ENCODE measurements at places on chromosomes 13 and 19.

GRCh38 chr19:36244066-36244465 is 29.2 kb downstream of the ZNF146 start:
- no peak for DNase-seq

GRCh38 chr19:12095111-12095790 is 30.7 kb downstream of the ZNF844 start:
- DNase-seq = no peak

DNA sequence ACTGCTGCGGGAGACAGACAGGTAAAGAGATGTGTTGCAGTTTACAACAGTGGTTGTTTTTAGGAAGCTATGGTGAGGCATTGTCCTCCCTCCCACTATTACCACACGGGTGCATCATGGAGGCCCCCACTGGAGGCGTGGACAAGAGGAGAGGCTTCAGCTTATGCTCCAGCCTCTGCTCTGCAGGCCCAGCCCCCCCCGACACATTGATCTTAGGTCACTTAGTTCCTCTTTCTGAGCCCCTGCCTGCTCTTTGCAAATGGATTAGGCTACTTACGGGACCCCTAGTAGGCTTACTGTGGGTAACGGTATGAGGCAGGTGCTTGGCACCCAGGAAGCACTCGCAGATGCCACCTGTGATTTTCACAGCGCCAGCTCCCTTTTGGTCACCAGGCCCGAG is 123.9 kb downstream of the SLC7A1 start:
- DNase-seq = no peak

GRCh38 chr13:107906131-107906530 is 309.2 kb downstream of the LIG4 start:
- DNase-seq = no peak

GRCh38 chr19:40217934-40218890 is at the start of gene TTC9B:
TTC9B (minus strand) TSS chr19:40218384; CDS start chr19:40218381, 3 bp downstream.
- no peak for DNase-seq

GRCh38 chr13:64753233-64754000 is 2476.7 kb downstream of the PCDH9 start:
- DNase-seq = no peak

DNA sequence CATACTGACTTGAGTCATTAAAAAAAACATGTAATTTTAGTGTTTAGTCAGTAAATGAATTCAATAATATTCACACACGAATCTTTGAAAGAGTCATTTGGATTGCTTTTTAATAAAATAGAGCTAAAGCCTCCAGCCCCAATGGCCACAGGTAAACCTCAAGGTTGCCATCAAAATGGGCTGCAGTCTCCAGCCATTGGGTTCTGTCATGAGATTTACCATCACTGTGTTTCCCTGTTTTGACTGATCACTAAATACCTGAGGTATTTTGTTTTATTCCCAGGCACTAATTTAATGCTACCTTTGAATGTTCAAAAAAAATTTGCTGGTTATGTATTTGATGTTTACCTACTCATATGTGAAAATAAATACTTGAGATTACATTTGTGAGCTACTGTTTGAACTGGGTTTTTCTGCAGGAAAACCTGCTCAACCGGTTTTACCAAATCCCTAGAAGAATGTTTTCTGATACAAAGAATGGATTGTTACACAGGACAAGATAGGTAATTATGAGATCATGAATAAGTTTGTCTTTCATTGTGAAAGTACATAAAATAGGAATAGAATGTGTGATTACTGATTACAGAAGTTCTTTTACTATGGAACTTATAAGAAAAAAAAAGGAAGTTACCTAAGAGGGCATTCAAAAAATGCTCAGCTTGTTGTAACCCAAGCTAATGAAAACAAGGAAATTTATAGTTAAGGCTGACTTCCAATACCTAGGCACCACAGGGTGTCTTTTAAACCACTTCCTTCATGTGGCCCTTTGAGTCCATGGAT is 391.3 kb downstream of the EFNB2 start:
- no peak for DNase-seq

DNA sequence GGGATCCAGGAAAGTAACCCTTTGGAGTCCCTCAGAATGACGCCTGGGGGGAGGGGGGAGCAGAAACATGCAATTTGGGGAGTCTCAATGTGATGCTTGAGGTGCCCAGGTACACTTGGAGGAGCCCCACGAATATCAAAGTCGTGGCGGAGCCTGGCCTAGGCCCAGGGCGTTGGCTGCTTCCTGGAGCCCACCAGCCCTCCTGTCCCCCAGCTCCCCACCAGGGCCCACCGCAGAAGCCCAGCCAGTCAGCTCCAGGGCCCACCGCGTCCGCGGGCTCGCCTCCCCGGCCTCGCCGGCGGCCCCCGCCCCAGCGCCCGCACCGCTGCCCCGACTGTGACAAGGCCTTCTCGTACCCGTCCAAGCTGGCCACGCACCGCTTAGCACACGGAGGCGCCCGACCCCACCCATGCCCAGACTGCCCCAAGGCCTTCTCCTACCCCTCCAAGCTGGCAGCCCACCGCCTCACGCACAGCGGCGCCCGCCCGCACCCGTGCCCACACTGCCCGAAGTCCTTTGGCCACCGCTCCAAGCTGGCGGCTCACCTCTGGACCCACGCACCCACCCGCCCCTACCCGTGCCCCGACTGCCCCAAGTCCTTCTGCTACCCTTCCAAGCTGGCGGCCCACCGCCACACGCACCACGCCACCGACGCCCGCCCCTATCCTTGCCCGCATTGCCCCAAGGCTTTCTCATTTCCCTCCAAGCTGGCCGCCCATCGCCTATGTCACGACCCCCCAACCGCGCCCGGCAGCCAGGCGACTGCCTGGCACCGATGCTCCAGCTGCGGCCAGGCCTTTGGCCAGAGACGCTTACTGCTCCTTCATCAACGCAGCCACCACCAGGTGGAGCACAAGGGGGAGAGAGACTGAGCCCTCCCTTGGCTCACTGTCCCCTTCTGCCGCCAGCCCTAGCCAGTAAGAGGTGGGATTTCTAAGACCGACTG is 2.1 kb downstream of the ZNF575 start:
- peak; percentile 76 for DNase-seq

All from upper lobe of right lung (tissue), 1 donor.